Hepatocyte (in vitro differentiated cells): ENCODE measurements at places on chromosomes 5 and 9.

GRCh38 chr9:94157050-94157801 is 73.0 kb downstream of the PTPDC1 start:
- DNase-seq: peak; percentile 43

- no peak for DNase-seq
Observed at GRCh38 chr5:16869821-16870796, 66.0 kb downstream of the MYO10 start.

- no peak for DNase-seq
Observed at GRCh38 chr9:113543982-113544303, 80.4 kb downstream of the RGS3 start.

- no peak for DNase-seq
Observed at GRCh38 chr5:91357806-91358205, 25.3 kb downstream of the ARRDC3 start.

DNA sequence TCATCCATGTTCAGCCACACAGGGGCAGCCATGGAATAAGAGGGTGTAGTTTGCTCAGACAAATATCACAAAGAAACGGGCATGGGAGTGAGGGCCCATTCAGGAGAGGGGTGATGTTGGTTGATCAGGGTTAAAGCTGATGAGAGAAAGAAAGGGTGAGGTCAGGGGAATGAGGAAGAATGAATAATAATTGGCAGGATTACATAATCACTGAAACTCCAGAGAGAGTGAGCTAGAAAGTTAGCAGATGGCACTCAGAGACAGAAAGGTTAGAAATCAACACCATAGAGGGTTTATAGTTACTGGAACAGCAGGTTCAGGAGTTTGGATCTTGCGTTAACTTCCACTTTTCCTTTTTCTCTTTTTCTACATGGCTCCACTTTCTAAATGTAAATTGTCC is 113.9 kb downstream of the TAF11L14 start:
- no peak for DNase-seq

- no peak for DNase-seq
Observed at GRCh38 chr9:130340011-130340410, 74.5 kb downstream of the HMCN2 start.

DNA sequence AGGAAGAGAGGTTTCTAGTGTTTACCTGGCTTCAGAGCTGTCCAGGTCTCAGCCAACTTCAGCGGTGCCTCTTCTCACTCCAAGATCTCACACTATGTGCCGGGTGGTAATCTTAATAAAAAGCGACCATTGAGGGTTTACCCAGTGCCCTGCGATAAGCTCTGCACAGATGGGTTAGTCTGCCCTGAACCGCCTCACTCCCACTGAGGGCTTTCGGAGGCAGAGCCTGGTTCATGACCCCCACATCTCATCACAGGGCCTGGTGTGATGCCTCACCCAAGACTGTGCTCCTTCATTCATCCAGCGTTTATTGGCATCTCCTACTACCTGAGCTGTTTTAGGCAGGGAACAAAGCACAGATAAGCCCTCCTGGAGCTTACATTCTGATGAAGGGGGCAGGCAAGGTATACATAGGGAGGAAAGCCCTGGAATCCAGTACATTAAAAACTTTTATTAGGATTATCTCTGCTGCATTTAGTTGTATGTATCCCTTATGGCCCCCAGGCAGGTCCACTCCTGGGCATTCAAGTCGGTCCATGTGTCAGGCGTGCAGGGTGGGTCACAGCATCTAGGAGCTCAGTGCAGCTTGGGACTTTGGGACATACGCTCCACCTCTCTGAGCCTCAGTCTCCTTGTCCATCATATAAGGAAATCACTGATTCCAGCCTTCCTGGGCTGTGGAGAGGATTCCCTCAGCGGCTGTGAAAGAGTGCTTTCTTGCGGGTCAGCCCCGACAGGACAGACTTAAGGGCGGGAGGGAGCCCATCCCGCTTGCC is 613 bp upstream of the COL15A1 start:
- DNase-seq: no peak

DNA sequence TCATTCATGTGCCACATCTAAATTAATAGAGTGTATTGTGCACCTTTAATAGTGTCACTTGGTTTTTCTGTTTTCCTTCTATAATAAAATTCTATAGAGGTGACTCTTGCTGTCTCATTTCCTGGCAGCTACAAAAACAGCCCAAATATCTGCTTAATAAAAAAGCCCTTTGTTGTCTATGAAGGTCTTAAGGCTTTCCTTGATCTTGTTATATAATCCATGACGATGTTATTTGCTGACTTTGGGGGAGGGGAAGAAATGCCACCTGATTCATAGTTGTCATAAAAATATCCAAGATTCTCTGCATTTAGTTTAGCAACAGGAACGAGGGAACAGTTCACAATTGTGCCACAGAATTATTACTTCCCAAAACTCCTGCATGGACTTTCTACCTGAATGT is 31.3 kb downstream of the CPEB4 start:
- DNase-seq: peak; percentile 15

- DNase-seq: no peak
Observed at GRCh38 chr5:117497601-117498000, 923.0 kb upstream of the SEMA6A start.

GRCh38 chr5:124686239-124687004 is 60.0 kb downstream of the ZNF608 start:
- no peak for DNase-seq

DNA sequence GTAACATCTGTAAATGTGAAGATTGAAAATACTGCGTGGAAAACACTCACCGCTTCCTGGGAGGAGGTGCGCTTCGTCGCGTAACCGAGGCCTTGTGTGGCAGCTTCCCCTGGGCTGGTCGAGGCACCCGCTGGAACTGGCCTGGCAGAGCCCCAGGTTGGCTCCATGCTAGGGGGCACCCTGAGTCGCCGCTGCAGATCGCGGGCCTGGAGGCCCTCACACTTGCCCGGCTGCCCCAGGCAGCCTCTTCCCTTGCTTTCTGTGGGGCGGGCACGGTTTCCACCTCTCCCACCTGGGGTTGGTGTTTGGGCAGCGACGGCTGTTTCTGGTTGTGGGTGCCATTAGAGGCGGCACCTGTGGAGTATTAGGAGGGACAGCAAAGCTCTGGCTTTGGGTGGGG is 852 bp downstream of the ZNF354C start:
- DNase-seq: no peak

DNA sequence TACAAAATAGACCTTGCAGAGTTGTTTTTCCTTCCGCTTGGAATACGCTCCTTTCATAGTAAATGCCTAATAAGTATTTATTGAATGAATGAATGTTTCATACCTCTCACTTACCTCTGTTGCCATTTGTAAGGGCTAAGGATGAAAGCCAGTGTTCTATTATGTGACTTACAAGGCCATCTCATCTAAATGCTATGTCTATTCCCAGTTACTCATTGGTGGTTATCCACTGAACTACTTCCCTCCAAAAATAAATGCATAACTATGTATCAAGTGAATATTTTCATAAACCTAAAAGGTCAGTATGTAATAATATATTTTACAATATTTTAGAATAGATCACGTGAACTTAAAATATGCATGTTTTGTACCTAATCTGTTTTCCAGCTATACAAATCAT is 670.5 kb upstream of the RGMB start:
- no peak for DNase-seq

DNA sequence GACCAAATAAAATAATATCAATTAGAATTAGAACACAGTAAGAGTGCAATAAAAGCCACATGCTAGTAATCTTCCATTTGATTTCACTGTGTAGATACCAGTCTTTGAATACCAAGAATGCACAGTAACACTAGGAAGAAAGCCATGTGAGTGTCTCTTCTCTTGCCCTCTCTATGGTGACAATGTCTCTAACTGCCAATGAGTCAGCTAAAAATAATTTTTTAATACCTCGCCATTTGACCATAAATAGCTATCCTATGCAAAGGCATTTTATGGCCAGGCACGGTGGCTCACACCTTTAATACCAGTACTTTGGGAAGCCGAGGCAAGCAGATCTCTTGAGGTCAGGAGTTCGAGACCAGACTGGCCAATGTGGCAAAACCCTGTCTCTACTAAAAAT is 30.6 kb downstream of the EDIL3 start:
- no peak for DNase-seq

GRCh38 chr5:81749192-81749560 is 1.7 kb downstream of the SSBP2 start:
- peak; percentile 10 for DNase-seq

GRCh38 chr9:135985459-135985774 is 24.2 kb upstream of the UBAC1 start:
- no peak for DNase-seq

- DNase-seq: peak; percentile 52
Observed at GRCh38 chr9:133139246-133140173, 18.5 kb upstream of the RALGDS start.

DNA sequence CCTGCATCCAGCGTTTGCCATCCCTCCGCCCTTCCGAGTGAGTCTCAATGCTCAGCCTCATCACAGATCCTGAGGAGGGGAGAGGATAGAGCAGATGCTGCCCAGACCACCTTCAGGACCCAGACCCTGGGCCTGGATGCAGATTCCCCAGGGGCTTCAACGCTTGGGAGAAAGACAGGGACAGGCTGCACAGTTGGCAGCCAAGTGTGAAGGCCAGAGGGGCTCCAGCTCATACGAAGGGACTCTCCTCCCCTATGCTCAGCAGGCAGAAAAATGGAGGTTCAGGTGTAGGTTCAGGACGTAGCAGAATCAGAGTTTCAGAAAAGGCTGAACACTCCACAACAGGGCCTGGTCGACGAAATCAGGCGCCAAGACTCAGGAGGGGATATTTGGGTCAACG is 378.5 kb upstream of the IRX1 start:
- no peak for DNase-seq

- no peak for DNase-seq
Observed at GRCh38 chr5:111129938-111130337, 37.8 kb downstream of the WDR36 start.

DNA sequence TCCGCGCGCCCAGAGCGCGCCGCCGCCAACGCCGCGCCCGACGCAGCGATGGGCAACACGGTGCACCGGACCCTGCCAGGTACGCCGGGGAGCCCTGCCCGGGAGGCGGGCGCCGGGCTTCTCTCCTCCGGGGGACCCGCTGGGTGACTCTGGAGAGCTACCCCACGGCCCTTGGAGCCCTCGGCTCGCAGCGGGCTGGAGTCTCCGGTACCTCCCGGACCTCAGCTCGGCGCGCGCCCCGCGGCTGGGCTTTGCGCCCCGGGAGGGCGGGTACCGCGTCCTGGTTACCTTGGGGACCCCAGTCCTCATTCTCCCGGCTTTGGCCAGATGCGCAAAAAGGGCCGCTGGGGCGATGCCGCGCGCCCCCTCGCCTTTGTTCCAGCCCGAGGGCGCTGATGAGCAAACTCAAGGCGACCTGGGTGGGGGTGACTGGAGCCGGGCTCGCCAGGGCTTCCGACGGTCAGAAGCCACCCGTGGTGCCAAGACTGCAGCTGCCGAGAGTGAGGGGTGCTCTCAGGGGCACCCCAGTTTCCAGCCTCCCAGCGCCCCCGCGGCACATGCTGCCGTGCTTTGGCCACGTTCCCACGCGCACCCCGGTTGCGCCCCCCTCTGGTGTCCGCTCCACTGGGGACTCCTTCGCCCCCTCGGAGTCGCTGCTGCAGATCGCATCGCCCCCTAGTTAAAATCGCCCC is 442 bp downstream of the NEURL1B start:
- DNase-seq: no peak

GRCh38 chr5:36397901-36398536 is 96.3 kb upstream of the RANBP3L start:
- peak; percentile 45 for DNase-seq

DNA sequence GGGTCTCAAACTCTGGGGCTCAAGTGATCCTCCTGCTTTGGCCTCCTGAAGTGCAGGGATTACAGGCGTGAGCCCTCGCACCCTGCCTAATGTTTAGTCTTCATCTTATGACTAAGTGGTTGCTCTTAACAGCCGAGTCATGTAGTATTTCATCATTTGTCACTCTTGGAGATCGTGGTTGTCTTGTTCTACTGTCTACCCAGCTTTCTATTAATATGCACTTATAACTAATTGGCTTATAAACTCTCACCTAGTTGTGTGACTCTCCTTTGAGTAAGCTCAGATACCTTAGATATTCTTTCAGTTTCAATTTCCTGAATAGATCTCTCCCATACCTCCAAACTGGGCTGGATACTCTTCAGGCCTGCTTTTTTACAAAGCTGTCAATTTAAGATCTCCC is 19.9 kb downstream of the SLC44A1 start:
- no peak for DNase-seq

GRCh38 chr5:134432677-134433359 is 21.1 kb upstream of the CDKN2AIPNL start:
- no peak for DNase-seq
